ENCODE measurements at places on chromosomes 2 and 18.
A peak's percentile ranks its signal among the peaks of the same experiment; 100 is the strongest.

GRCh38 chr2:219221957-219222518 is 3.3 kb upstream of the ABCB6 start:
- no peak for DNase-seq

DNA sequence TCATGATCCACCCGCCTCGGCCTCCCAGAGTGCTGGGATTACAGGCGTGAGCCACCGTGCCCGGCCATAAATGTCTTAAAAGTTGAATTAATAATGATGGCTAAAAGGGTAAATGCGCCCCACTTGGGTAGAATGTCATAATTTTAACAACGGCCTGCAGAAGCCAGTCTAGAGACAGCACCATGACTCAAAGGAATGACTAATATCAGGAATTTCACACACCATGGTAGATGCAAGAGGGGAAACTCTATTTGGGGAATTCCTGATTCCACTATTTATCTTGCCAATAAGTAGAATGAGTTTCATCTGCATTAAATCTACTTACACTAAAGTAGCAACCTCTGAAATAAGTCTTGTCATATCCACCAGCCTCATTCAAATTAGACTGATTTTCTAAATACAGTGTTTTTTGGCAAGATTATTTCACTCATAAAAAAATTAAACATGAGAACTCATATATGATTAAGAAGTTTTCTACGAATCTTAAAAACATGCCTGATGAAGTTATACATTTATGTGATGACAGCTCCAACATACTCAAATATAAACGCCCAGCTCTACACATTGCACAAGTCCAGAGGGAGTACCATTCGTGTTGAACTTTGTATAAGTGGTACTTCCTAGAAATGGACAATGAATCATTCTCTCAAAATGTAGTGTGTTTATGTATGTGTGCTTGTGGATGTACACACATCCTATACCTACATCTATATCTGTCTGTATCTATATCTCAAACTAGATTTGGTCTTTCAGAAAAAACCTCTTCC is 309.7 kb downstream of the IRS1 start:
- peak; percentile 30 for DNase-seq

DNA sequence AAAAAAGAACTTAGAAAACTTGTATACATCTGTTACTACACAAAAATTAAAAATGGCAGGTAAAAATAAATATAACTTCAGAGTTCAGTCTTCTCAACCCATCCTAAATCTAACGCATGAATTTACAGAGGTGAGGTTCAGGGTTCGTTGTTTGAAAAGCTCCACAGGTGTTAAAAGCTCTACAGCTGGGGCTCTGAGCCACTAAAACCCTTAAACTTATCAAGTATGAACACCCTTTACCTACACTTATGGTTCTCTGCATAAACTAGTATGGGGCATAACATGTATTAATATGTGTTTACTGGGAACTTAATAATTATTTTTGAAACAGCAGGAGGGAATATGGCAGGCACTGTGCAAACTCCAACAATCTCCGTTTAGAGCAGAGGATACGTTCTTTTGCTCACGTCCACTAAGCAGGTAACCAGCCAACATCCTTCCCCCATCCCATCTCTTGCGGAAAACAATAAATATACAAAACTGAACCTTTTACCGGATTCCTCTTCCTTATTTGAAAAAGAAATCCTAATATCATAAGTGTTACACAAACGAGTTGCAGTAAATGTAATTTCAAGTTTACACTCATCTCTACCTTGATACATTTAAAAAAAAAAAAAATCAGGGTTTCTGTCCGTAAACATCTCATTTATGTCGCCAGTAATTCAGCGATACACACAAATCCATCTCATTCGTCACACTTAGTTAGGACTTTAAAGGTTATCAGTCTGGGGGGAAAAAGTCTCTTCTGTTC is 1.3 kb downstream of the PIAS2 start:
- DNase-seq = no peak

DNA sequence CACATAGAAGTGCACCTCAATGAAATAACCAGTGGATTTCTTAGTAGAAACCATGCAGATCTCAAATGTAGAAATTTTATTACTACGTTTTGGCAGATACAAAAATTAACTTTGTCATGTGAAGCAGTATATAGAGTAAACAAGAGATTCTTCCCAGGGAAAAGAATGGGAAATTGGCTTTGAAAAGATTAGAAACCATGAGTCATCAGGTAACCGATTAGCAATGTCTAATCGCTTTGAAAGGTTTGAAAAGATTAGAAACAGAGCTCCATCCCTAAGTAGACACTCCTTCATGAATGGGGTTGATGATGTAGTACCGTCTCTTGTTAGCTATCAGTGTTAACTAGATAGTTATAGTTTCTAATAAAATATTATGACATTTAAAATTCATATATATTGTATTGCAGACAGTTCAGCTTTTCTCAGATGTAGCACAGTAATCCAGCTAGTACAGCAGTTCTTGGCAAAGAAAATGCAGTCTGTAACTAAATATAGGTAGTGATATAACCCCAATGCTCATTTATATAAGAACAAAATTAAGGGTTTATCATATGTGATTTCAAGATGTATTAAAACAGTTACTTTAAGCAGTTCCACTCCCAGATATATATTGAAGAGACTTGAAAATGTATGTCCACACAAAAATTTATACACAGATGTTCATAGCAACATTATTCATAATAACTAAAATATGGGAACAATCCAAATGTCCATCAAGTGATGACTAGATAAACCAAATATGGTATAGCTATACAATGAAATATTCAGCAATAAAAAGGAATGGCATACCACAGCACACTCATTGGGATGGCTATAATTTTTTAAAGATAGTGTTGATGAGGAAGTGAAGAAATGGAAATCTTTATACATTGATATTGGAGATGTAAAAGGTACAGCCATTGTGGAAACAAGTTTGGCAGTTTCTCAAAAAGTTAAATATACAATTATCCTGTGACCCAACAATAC is 113.9 kb downstream of the PTPN4 start:
- no peak for DNase-seq

DNA sequence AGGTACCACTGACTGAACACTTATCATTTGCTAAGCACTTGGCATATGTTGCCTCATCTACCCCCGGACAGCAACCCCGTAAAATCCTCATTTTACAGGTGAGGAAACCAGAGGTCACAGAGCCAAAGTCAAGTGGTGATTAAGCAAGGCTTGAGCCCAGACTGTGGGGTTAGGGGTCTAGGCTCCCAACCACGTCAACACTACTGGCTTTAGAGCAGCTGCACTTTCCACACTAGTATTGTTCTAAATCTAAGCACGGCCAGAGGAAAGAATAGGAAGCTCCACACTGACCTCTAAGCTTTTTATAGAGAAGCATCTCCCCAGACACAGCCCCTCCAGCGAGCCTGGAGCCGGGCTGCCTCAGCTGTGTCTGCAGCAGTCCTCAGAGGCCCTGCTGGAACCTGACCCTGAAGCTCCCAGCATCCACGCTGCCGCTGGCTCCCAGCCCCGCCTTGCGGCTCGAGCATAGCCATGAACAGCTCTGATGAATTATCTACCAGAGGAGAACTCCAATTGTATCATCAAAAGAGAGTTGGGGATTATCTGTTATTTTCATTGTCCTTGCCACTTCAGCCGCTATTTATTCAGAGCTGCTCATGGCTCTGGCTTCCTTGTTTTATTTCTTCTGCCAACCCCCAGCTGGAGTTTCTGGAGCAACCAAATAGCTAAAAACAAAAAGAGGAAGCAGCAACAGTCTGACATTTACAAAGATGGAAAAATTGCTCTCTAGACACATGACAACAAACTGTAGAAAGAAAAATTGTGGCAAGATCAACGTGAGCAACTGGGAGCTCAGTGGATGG is 62.2 kb upstream of the RTN4 start:
- peak; percentile 90 for DNase-seq

GRCh38 chr2:88686320-88686719 is 5.2 kb upstream of the RPIA start:
- no peak for DNase-seq

- no peak for DNase-seq
These were observed 154.3 kb upstream of the DOCK10 start for GRCh38 chr2:225196579-225196978.

GRCh38 chr2:208326016-208326415 is 60.0 kb downstream of the PIKFYVE start:
- DNase-seq = no peak

DNA sequence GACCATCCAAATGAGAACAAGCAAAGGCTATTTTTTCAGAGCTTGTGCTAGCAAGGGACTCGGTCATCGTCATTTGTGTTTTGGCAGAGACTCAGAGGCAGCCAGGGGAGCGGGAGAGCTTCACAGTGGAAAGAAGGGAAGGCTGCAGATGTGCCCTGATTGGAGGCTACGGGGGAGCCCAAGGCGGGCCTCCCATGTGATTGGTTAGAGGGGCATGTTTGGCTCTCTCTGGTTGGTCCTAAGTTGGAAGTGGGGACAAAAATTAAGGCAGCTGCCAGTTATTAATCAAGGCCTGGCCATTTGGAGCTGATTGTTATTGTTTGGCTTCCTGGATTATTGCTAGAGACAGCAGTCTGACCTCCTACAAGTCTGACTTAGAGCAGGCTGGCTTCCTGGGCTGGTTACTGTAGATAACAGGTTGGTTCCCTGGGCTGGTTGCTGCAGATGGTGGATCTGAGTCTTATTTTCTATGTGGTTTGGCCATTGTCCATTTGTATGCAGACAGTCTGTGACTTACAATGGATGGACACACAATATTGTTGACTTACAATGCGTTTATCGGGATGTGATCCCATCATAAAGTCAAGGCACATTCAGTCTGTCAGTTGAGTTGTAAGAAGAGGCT is 5.9 kb downstream of the FER1L5 start:
- DNase-seq = no peak

DNA sequence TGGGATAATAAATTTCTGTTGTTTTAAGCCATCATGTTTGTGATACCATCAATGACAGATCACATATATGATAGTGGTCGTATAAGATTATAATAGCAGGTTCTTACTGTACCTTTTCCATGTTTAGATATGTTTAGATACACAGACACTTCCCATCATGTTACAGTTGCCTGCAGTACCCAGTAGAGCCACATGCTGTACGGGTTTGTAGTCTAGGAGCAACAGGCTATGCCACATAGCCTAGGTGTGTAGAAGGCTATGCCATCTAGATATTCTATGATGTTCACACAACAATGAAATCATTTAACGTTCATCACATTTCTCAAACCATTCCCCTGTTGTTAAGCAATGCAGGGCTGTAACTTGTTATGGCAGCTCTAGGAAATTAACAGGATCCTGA is 132.9 kb upstream of the SH3BP4 start:
- no peak for DNase-seq

- no peak for DNase-seq
These were observed 51.8 kb upstream of the PMAIP1 start for GRCh38 chr18:59848002-59848401.

GRCh38 chr2:198385856-198386255 is 581.5 kb downstream of the PLCL1 start:
- no peak for DNase-seq
